NCI-H524 (cell line): ENCODE measurements at places on chromosomes 2 and 18.

- DNase-seq, result peak; percentile 44
These were observed 678.3 kb downstream of the NYAP2 start for GRCh38 chr2:226077841-226078240.

DNA sequence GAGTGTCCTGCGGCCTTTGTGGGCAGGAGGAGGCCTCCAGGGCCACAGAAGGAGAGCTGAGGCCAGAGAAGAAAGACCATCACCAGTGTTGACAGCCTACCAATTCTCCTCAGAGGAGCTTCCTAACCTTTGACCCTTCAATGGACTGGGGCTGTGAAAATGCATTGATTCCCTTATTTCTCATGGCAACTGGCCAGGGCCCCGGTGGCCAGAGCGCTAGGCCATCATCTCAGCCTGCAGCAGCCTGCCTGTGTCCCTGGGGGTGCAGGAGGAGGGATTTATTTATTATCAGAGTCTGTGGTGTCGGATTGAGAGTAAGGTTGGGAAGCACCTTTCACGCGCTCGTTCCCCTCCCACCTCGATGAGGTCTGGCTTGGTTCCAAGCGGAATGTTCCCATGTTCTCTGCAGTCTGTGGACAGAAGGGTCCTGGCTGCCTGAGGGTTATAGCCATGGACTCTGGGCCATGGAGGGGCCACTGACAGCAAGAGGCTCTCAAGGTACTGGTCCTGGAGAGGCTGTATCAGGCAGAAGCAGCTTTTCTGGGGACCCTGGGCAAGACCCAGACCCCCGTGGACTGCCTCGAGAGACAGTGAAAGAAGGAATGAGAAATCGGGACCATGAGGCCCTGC lies 53.8 kb downstream of the CYP27C1 start:
- no peak for DNase-seq

DNA sequence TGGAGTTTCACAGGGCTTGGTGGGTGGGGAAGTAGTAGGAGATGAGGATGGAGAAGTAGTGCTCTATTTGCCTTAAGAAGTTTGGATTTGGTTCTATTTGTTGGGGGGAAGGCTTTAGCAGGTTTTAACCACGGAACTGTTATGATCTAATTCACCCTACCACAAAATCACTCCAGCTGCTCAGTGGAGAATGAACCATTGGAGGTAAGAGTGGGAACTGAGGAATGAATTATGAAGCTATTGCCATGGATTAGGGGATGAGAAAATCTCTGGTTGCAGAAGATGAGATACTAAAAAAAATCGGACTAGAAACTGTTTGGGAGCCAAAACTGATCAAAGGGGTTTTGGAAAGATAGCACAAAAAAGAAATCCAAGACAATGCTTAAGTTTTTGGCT lies 488.9 kb downstream of the DLGAP1 start:
- DNase-seq, result no peak

- no peak for DNase-seq
These were observed 185.9 kb downstream of the ICOS start for GRCh38 chr2:204122425-204122824.

GRCh38 chr2:205792908-205793307 lies 110.6 kb downstream of the NRP2 start:
- DNase-seq, result no peak

GRCh38 chr18:57088883-57089282 lies 58.0 kb upstream of the BOD1L2 start:
- no peak for DNase-seq

- no peak for DNase-seq
These were observed 519.5 kb upstream of the CHAC2 start for GRCh38 chr2:53247956-53248735.

- no peak for DNase-seq
These were observed 298.2 kb downstream of the CNTNAP5 start for GRCh38 chr2:124323321-124323720.

GRCh38 chr2:208042041-208042440 lies 16.7 kb upstream of the PLEKHM3 start:
- DNase-seq, result no peak

DNA sequence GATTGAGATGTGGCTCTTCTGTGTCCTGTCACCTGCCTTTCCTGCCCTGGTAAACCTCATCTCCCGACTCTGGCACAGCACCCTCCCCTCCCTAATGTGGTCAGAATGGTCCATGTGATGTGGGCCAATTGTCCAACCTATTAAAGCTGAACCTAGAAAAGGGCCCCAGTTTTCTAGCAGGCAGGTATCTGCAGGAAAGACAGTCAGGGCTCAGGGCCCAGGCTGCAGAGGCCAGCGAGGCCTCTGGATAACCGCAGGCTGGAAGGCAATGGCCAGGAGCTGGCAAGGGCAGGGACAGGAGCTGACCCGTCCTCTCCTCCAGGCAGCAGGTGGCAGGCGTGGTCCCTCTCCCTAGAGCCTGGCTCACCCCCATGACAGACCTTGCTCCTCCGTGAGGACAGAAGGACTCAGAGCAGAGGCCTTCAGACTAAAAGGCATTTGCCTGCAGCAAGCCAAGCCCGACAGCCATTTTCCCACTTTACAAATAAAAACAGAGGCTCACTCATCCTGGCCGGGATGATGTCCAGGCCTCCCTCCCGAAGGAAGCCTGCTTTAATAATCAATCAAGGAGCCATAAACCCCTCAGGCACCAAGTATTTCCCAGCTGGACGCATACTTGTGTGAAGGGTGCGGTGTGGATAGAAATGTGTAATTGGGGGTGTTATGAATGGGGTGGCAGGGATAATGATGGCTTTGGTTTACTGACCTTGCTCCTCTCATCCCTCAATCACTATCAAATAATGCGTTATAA lies 107.1 kb downstream of the TWIST2 start:
- DNase-seq, result no peak

DNA sequence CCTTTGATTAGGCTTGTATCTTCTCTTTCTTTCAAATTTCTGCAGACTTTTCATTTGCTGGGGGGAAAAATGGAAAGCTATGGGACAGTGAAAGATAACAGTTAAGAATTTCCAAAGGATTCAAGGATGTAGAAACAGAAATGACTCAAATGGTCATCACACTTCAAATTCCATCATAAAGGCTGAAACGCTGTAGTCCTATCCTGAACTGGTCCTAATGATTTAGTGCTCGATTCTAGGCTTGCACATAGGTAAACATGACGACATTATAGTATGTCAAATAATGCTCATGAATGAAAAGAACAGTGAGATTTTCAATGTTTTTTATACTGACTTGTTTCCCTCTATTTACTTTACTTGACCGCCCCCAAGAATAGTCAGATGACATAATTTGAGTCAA lies 15.7 kb upstream of the MMADHC start:
- DNase-seq, result no peak

DNA sequence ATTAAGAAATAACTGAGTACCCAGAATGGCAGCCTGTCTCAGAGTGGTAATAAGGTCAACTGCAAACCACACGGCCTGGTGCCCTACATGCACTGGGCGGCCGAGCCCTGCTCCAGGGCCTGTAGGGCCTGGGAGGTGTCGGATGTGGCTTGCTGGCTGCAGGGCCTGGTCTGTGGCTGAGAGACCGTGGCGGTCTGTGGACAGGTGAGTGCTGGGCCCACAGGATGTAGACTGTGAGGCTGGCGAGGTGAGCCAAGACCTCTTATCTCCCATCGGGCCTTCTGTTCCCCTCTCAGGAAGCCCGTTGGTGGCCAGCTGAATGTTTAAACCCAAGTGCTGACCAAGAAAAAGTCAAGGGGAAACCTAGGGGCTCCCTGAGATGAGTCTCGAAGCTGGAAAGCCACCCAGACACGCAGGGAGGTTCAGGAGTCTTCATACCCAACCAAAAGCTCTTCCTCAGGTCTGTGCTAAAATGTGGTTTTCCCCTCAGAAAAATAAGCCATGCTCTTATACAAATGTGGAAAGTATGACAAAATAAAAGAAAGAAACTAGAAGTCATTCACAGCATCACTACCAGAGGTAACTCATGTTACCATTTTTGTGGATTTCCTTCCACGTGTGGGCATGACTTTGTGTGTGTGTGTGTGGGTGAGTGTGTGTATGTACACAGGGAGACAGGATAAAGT lies 47.7 kb upstream of the CTDP1 start:
- no peak for DNase-seq

DNA sequence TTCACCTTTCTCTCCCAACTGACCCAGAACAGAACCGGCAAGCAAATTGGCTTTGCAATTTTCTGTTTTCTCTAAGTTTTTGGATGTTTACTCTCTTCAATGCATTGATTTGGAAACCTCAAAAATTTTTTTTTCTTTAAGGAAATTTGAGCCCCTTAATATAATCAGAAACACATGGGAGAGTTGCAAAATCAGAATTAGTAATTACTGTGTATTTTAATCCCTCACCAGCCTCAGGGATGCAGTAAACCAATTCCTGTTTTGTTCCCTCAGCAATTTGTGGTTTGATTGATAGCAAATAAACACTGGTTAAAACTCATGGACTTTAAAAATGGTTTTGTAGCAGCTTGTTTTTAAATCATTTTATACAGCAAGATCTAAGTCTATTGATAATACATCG lies 281.5 kb downstream of the NEDD4L start:
- no peak for DNase-seq

GRCh38 chr18:5973099-5973498 lies 77.8 kb upstream of the TMEM200C start:
- no peak for DNase-seq

GRCh38 chr2:161991991-161992390 lies 82.0 kb downstream of the DPP4 start:
- DNase-seq, result no peak

DNA sequence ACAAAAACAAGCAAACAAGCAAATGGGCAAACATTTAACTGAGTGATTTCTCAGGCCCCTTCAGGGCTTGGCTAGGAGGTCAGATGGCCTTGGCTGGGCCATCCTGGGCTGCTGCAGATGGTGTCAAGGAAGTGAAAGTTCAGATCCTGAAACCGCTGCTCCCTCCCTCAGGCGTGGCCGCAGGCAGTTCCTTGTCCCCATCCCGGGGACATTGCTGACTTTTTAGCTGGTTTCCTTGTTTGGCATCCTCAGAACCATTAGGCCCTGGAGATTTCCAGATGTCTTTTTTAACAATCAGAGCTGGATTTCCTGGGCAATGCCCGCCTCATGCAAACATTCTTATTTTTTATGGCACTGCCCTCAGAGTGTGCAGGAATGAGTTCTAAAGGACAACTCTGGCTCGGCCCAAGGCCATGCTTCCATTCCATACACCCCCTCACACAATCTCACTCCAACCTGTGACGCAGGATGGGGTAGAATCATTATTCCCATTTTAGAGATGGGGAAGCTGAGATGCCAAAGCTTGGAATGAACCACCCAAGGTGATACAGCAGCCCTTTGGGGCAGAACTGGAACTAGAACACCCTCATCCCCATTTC lies 86.1 kb upstream of the ZCCHC2 start:
- DNase-seq, result no peak

DNA sequence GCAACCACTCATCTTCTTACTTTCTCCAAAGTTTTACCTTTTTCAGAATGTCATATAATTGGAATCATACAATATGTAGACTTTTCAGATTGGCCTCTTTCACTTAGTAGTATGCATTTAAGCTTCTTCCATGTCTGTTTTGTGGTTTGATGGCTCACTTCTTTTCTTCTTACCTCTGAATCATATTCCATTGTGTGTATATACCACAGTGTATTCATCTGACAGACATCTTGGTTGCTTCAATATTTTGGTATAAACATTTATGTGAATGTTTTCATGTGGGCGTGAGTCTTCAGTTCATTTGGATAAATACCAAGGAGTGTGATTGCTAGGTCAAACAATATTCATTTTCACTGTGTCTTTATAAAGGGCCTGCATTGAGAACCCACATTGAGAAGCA lies 136.1 kb upstream of the NOSTRIN start:
- no peak for DNase-seq

DNA sequence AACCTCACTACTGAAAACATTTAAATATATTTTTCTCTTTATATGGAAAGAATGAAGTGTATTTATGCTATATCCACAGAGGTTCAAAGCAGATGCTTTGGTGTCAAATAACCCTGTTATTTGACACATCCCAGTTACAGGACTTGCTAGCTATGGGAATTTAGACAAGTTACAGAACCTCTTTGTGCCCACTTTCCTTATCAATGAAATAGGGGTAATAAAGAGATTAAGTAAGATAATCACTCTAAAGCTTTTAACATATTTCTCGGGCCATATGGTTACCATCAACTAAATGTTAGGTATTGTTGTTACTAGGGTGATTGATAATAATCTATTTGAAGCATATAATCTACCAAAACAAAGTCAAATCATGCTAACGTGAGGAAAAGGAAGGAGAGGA lies 1660.6 kb upstream of the NXPH2 start:
- peak; percentile 80 for DNase-seq

GRCh38 chr2:137535897-137536296 lies 428.4 kb upstream of the HNMT start:
- no peak for DNase-seq

- no peak for DNase-seq
These were observed 671.6 kb upstream of the ACVR2A start for GRCh38 chr2:147173189-147173581.

- no peak for DNase-seq
These were observed 59.2 kb upstream of the PPP1CB start for GRCh38 chr2:28692411-28692810.

DNA sequence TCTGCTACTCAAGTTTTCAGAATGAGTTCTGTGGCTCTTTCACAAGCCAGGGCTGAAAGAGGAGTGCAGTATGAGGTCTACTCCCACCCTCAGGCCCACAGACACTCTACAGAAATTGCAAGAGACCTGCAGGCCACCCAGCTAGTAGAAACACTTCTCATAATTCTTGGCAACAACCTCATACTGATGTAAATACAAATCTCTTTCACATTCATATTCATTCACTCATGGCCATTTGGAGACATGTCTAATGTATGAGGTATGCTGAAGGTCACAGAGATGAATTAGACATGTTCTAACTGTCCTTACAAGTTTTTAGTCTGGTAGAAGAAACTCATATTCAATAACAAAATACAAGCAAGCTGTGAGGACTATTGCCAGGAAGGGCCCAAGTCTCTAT lies 83.8 kb upstream of the KLHL29 start:
- DNase-seq, result no peak

- DNase-seq, result peak; percentile 70
These were observed 1046.0 kb upstream of the TMEFF2 start for GRCh38 chr2:193240752-193241151.

DNA sequence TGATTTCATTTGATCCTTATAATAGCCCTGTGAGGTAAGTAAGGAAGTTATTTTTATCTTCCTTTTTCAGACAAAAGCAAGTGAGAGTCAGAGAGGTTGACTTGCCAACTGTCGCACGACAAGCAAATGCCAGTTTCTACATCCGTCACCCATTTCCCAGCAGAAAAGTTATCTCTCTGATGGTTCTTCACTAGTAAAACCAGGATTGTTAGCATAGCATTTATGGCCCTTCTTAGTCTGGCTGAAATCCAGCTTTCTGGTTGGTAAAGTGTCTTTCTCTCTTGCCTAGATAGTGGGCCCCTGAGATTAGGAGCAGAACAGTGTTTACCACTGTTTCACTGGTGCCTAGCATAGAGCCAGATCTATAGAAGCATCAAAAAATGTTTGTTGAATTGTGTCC lies 7.1 kb upstream of the XDH start:
- DNase-seq, result no peak
